ENCODE measurements at places on chromosomes 16 and 17.

DNA sequence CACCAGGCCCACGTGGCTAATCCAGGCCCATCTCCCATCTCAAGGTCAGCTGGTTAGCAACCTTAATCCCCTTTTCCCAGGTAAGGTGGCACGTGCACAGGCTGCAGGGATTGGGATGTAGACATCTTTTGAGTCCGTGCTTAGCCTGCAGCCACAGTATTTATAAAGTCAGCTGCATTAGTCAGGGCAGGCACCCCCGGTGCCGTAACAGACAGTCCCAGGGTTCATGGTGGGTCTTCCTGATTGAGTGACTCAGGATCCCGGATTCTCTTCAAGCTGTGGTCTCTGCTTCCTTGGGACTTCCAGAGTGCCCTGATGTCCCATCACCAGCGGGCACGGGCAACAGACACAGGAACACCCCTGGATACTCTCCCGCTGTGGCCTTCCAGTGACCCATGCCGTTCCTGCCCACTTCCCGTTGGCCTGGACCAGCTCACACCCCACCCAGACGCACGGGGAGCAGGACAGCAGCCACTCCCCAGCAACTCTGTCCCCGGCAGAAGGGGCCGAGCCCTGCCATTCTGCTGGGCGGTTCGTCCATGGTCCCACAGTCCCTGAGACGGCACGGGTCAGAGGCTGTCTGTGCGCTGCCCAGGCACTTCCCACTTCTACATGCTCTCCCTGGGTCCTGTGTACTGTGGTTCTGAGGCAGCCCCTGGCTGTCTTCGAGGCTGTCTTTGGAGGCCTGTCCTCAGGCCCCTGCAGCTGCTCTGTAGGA, 248.6 kb upstream of the GSE1 start:
- DNase-seq = no peak

- no peak for DNase-seq
Observed at GRCh38 chr16:35308674-35309073, 1849.3 kb downstream of the TP53TG3F start.

GRCh38 chr16:21277045-21277926, 804 bp downstream of the CRYM start:
- DNase-seq = no peak

DNA sequence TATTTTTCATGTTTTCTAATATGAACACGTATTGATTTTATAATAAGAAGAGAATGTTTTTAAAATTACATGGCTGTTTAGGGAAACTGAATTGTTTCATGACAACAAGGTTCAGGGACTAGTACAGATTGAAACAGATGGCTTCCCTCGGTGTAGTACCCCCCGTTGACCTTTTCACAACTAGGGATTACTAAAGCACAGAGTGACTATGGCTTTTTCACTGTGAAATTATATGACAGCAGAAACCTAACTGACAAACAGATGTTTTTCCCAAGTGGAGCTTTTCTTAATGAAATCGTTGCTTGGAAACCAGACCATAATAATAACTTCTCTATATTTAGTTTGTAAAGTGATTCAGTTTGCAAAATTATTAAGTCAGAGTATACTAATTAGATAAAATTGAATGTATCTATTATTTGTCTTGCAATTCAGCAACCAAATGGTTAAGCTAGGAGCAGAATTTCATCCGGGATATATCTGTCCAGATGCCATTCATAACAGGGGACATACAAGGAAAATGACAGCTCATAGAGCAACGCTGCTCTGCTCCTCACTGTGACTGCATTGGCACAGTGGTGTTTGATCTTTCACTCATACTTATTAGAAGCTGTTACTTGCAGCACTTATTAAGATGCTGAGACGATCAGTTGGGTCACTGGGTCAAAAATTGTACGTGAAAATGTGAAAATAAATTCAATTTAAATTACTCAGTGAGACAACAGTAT, 111.7 kb downstream of the TANGO6 start:
- DNase-seq = no peak

GRCh38 chr16:50310308-50311133, 44.2 kb downstream of the ADCY7 start:
- no peak for DNase-seq

DNA sequence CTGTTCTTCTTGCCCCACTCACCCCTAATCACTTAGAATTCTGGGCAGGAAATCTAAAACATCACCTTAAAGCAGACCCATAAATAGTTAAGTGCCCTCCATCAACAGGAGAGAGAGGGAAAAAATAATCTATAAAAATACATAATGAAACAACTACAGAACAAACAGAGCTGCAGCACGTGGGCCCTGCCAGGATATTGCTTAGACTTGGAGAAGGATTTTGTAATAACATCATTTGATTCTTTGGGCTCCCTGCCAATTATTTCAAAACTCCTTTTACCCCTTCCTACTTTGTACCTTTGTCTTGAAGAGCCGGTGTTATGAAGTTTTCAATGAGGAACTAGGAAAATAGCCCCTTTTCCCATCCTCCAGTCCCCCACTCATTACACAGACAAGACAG, 130.6 kb upstream of the TOX3 start:
- DNase-seq = no peak

DNA sequence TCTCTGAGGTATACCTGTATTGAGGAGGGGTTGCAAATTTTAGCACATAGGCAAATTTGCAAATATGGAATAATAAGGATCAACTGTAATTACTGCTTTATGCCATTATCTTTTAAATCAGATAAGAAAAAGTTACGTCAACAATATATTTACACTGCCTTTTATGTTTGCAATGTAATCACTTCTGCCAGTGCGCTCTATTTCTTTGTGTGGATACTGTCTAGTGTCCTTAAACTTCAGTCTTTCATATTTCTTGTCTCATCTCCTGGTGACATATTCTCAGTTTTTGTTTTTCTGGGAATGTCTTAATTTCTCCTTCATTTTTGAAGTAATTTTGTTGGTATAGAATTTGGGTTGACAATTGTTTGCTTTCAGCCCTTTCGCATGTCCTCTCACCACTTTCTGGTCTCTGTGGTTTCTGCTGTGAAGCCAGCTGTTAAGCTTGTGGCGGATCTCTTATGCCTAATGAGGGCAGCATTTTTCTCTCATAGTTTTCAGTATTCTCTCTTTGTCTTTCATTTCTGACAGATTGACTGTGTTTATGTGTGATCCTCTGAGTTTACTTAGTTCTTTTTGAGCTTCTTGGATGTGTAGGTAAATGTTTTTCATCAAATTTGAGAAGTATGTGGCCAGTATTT, 37.6 kb upstream of the ABCC11 start:
- DNase-seq = no peak

- DNase-seq = peak; percentile 42
Observed at GRCh38 chr16:68373528-68374245, 62.9 kb downstream of the PRMT7 start.

- DNase-seq = peak; percentile 3
Observed at GRCh38 chr16:15754821-15755534, 101.8 kb downstream of the MYH11 start.

- no peak for DNase-seq
Observed at GRCh38 chr16:78629173-78629572, 529.7 kb downstream of the WWOX start.

DNA sequence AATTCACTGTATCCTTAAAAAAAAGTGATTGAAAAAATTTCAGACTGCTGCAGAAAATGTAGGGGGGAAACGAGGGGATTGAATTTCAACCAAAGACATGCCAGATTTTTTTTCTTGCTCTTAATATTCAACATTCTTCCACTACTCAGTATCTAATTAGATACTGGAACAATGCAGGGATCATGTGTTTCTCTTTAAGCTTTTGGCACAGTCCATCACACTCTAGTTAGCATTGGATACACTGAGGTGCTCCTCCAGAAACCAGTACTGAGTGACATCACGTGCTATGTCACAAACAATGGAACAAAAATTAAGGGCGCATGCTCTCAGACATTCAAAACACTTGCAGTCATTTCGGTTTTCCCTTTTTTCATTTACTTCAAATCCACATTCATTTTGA, 298.6 kb upstream of the PSMD7 start:
- no peak for DNase-seq

GRCh38 chr16:87809150-87809902, 43.5 kb upstream of the KLHDC4 start:
- DNase-seq = no peak

GRCh38 chr16:88772871-88773811, 11.9 kb downstream of the PIEZO1 start:
- DNase-seq = no peak

GRCh38 chr16:24975428-24975889, 39.7 kb downstream of the ARHGAP17 start:
- no peak for DNase-seq

- DNase-seq = no peak
Observed at GRCh38 chr17:40482722-40483121, 18.7 kb downstream of the TNS4 start.

DNA sequence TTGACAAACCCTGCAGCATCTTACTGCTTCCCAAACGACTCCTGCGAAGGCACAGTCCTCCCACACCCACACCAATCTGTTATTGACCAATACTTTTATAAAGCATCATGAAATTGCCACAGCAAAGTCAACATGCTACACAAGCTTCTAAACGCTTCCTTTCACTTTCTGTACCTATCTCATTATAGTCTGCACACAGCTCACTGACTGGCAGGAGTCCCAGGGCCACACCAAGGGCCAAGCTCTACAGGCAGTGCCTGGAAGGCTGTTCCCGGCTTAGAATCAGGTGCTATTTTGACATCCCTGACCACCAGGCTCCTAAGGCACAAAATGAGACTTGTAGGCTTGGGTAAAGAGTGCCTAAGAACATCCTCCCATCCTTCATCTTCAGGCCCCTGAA, 39.5 kb downstream of the USP7 start:
- peak; percentile 92 for DNase-seq

- DNase-seq = no peak
Observed at GRCh38 chr16:80563066-80563465, 22.3 kb downstream of the DYNLRB2 start.

GRCh38 chr17:57051886-57052361, 33.1 kb upstream of the AKAP1 start:
- no peak for DNase-seq

DNA sequence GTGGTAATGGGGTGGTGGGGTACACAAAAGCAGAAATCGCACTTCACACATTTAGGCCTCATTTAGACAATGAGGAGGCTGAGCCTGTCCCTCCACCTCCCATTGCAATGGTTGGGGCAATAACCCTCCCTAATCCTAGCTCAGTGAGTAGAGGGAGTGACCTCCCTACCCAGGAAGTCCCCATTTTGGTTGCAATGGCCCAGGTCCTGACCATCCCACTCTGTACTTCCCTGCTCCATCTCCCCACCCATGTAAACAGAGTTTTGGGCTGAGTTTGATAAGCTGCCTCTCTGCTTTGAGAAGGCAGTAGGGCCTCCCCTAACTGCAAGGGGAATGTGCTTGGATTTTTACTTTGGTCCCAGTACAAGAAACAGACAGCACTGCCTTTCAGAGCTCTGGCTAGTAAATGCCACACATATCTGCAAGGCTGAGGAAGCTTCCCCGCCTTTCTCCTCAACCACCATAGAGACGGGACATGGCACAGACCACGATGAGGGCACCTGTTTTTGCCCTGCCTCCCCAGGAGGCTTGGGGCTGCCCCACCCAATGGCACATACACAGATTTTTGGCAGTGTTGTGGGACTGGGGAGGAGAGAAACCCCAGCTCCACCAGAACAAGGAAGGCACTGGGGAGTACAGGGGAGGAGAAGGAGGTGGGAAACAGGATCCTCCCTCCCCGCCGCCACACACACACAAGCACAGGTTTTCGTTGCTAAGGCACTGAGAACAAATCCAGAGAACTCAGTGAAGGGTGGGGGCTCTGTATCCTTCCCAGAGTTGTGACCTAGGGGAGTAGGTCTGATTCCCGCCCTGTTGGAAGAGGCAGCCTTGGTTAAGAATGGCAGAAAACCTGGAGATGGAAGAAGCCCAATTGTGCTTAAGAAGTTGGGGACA, 7.3 kb downstream of the VAT1 start:
- peak; percentile 18 for DNase-seq

- DNase-seq = no peak
Observed at GRCh38 chr17:72387969-72388368, 267.1 kb downstream of the SOX9 start.

DNA sequence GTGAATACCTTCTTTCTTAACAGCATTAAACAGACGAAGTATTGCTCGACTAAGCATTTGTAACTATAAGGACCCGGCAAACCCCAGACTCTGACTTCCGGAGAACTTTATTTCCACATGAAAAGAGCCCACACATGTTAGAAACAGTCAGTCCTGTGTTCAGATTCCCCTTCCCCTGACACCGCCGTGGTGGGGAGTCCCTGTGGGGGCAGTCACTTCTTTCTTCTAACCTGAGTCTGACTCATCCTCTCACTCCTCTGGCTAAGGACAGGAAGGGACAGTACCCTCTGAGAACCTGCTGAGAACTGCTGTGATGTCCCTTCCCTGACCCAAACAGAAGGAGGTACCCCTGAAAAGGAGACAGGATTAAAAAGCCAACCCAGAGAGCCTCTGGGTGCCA, 165.1 kb downstream of the XYLT1 start:
- DNase-seq = no peak

DNA sequence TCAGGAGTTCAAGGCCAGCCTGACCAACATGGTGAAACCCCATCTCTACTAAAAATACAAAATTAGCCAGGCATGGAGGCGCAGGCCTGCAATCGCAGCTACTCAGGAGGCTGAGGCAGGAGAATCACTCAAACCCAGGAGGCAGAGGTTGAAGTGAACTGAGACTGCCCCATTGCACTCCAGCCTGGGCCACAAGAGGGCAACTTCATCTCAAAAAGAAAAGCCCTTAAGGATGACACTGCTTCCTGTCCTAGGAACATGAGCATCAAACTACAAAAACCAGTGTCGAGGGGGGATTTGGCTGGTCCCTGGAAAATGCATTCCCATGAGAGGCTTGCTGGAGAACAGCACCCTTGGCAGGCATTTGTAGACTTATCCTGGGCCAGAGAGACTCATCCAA, 449.5 kb upstream of the PSMD7 start:
- no peak for DNase-seq

- no peak for DNase-seq
Observed at GRCh38 chr17:10875984-10876555, 38.2 kb upstream of the PIRT start.

DNA sequence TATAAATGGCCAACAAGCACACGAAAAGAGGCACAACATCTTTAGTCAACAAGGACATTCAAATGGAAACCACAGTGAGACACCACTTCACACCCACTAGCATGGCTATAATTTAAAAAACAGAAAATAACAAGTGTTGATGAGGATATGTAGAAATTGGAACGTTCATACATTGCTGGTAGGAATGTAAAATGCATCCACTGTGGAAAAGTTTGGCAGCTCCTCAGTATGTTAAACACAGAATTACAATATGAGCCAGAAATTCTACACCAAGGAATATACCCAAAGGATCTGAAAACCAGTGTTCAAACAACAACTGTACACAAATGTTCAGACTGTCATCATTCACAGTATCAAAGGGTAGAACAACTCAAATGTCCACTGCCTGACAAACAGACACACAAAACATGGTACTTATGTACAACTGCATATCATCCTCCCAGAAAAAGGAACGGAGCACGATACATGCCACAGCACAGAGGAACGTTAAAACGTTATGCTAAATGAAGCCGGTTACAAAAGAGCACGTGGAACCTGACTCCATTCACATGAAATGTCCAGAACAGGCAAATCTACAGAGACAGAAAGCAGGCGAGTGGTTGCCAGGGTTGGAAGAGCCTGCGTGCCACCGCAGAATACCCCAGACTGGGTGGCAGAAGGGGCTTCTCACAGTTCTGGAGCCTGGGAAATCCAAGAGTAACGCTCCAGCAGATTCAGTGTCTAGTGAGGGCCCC, 32.8 kb upstream of the METRNL start:
- no peak for DNase-seq
